ENCODE measurements at places on chromosomes 7 and 10.

DNA sequence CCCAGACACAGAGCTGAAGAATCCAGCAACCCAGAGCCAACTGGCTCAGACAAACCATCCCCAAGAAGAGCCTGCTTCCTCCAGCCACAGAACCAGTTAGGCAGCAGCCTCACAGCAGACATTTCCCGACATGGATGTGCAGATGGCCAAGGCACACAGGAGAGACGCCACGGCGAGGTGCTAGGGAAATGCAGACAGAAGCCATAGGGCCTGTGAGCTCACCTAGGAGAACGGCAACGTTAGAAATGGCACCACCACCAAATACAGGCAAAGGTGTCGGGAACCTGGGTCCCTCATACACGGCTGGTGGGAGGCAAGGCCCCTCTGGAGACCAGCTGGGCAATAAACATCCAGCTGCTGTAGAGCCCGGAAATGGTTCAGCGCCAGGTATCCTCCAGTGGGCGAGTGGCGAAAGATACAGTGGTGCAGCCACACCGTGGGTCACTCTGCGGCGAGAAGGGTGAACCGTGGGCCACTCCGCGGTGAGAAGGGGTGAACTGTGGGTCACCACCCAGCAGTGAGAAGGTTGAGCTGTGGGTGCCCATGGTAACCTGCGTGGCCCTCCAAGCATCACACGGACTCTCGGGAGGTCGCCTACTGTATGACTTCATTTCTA, 31.2 kb downstream of the JAKMIP3 start:
- no peak for DNase-seq

DNA sequence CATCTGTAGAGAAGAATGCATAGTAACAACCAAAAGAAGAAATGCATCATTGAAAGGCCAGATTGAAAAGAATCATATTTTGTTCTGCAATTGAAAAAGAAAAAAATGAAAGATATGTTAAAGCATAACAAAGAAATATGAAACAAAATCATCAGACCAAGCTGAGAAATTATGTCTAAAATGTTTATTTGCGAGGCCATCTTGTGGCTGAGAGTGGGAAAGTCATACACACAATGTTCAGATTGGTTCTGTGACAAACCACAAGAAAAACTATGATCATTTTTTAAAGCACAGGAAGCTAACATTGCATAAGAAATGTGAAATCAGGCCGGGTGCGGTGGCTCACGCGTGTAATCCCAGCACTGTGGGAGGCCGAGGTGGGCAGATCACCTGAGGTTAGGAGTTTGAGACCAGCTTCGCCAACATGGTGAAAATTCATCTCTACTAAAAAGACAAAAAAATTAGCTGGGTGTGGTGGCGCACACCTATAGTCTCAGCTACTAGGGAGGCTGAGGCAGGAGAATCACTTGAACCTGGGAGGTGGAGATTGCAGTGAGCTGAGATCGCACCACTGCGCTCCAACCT, 36.6 kb downstream of the ABCB5 start:
- DNase-seq = peak; percentile 32

DNA sequence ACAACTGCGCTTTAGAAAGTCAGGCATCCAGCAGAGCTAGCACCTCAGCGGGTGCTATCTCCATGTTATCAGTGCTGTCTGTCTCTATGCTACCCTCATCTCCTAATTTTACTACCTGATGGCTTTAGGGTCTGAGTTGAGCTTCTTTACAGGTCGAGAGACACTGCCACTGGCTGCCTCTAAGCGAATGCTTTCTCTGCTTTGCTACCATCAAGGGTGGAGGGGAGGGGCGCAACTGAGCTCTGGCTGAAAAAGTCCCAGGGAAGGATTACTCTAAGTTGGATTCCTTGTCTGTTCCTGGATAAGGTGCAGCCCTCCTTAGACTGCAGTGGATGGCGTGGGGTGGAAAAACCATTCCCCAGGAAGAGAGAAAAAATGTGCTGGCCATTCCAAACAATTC, 105.7 kb downstream of the CDK14 start:
- DNase-seq = no peak

DNA sequence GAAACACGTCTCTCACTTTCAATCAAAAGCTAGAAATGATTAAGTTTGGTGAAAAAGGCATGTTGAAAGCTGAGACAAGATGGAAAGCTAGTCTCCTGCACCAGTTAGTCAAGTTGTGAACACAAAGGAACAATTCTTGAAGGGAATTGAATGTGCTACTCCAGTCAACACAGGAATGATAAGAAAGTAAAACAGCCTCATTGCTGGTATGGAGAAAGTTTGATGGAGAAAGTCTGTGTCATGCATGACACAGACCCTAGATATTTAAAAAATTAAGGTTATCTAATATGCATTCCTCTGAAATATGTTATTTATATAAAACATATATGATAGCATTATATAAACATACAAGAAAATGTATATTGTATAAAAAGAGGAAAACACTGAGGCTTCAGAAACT, 699.4 kb upstream of the FZD8 start:
- DNase-seq = peak; percentile 8

GRCh38 chr7:105524840-105525239, 2.8 kb upstream of the PUS7 start:
- no peak for DNase-seq

- no peak for DNase-seq
These were observed 54.7 kb upstream of the LSM8 start for GRCh38 chr7:118129041-118129795.

GRCh38 chr10:51983481-51983880, 284.1 kb upstream of the CSTF2T start:
- DNase-seq = no peak

GRCh38 chr10:36802490-36803153, 322.8 kb upstream of the ANKRD30A start:
- DNase-seq = peak; percentile 9

- DNase-seq = no peak
These were observed 194.9 kb downstream of the SKIDA1 start for GRCh38 chr10:21330628-21331020.

DNA sequence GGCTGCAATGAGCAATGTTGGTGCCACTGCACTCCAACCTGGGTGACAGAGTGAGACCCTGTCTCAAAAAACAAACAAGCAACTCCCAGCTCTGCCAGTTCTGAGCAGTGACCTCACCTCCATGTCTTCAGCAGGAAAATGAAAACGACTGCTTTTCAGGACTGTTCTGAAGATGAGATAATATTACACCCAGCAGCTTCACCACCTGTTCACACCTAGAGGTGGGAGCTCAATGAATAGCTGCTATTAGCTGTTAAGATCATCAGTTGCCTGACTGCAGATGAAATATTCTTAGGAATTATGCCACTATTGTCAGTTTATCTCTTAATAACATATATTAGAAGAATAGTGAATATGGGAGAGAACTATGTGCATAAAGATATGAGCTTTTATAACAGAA, 48.4 kb upstream of the CYTH3 start:
- no peak for DNase-seq

- peak; percentile 47 for DNase-seq
These were observed 6.9 kb upstream of the CREB3L2 start for GRCh38 chr7:138008588-138009349.

DNA sequence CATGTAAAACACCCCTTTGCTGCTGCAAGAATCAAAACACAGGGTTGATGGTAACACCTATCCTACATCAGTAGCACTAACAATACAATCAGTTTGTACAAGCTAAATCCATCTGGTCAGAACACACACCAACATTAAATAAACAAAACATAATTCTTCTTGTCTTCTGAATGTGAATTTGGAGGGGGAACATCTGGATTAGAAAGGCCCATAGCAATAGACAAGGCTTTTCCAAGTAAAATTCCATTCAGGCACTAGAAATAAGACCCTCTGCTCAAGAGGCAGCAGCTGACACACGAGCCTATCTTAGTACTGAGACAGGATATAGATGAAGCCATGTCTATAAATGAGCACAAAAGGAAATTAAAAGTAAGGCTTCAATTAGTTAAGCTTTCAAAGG, 839.9 kb upstream of the LRRTM3 start:
- no peak for DNase-seq

DNA sequence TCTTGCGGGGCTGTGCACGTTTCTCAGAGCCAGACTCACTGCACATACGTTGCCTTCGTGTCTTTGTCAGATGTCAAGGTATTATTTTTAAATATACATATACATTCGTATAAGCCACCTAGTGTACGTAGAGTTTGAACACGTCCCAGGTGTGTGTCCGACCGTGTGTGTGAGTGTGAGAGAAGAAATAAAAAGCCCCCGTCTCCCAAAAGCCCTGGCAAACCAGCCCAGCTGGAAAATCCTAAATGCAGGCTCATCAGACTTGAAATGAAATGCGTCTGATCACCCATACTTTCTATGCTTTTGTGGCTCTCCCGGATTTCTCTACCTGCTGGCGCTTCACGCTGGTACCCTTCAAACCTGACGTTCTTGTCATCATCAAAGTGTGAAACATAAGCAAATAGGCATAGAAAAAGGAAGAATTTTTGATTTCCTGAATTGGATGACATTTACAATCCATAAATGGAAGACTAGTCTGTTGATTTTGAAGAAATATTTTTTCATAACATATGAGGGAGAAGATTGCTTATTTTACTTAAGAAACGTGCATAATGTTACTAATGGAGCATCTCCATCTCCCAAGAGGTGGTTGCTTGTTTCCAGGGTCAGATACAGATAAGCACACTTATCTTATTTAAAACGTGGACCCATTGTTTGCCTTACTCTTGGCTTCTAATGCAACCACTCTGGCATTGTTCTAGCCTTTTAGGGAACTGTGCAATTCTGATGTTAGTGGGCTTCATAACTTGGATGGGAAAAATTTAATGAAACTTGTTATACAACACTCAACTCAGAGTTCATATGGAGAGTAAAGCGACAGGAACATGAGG, 971 bp downstream of the PRKG1 start:
- DNase-seq = no peak

- DNase-seq = no peak
These were observed 124.4 kb downstream of the HGF start for GRCh38 chr7:81645435-81645834.

- peak; percentile 91 for DNase-seq
These were observed 88.3 kb downstream of the PTPRZ1 start for GRCh38 chr7:121961089-121961867.

DNA sequence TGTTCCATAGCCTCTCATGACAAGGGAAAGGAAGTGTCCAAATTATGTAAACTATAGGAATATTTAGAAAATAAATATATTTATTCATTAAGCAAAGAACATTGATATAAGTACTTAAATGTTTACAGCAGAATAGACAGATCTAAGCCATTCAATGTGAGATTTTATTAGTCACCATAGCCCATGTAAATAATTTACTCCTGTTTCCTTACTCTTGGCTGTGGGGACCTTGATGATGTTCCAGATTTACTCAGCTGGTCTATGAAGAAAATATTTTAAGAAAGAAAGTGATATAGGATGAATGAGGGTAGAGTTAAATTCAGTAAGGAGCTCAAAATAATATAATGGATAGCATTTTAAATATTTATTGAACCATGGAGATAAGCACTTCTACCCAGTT, 442.6 kb upstream of the KLF6 start:
- DNase-seq = no peak

- DNase-seq = no peak
These were observed 89.4 kb downstream of the RALA start for GRCh38 chr7:39712751-39713150.

DNA sequence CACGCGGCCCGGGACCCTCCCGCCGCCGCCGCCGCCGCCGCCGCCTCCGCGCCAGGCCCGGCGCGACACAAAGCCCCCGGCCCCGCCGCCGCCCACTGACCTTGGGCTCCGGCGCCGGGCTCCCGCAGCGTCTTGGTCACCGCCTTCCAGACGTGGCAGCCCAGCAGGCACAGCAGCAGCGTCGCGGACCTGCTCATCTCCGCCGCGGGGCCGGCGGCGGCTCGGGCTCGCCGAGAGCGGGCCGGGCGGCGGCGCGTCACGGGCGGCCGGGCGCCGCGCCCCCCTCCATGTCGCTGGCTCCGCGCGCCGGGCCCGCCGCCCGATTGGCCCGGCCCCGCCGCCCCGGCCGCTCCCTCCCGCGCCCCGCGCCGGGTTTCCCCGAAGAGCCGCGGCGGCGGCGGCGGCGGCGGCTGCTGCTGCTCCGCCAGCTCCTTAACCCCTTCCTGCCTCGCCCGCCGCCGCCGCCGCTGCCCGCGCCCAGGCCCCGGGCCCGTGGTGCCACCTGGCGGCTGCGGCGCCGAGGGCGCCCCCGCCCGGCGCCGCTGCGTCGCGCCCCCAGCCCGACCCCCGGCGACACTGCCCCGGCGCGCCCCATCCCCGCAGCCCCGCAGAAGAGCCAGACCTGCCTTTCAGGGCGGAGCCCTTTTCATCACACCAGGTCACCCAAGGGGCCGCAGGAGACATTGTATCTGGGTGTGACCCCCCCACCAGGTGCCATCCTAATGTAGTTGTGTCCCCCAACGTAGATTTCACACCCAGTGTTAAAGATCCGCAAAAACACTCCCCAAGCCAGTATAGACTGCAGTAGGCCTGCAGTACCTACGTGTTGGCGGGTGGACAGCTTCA, at the start of gene FAM171A1:
Gene FAM171A1 (minus strand): TSS at position 434 of the 846 bp plus-strand sequence. CDS start 237 bp downstream, at position 197.
- DNase-seq = peak; percentile 52

- DNase-seq = peak; percentile 28
These were observed 71.6 kb downstream of the THSD7A start for GRCh38 chr7:11760372-11760771.

GRCh38 chr7:134649226-134649775, 2.6 kb downstream of the BPGM start:
- DNase-seq = peak; percentile 46

- no peak for DNase-seq
These were observed 4.5 kb downstream of the ZPBP start for GRCh38 chr7:50088463-50089129.

- DNase-seq = no peak
These were observed 56.9 kb downstream of the ABI1 start for GRCh38 chr10:26803849-26804248.

- no peak for DNase-seq
These were observed 169.1 kb downstream of the EGFR start for GRCh38 chr7:55187701-55188491.
